ENCODE measurements at places on chromosomes 5 and 9.

GRCh38 chr5:58891086-58891970, 308.5 kb downstream of the RAB3C start:
- no peak for DNase-seq

DNA sequence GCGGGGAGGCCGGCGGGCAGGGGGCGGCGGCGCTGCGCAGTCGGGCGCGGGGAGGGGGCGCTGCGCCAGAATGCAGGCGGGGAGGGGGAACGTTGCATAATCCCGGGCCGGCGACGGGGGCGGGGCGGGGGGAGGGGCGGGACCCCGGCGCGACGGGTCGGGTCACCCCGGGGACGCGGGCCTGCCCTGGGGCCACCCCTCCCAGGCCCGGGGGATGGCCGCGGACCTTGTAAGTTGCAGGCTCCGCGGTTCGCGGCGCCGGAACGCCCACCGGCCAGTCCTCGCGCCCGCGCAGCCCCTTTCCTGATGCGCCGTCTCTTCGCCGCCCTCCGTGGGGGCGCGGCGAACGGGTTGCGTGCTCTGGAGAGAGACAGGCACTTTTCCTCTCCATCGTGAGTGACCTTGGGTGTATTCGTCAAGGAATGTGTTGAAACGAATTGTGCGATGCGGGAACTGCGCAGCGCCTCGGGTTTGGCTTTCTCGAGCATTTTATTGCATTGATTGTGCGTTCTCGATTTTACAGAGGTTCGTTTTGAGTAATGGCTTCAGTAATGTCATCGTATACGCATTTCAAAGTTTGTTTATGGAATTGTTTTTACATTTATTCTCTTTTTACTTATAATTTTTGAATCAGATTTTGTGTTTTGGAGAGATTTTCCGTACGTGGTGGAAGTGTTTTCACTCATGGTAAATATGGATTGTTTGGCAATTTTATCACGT, 802 bp downstream of the SPIN1 start:
- peak; percentile 74 for DNase-seq

- DNase-seq: no peak
These were observed 125.0 kb upstream of the SLC12A2 start for GRCh38 chr5:127958421-127959011.

DNA sequence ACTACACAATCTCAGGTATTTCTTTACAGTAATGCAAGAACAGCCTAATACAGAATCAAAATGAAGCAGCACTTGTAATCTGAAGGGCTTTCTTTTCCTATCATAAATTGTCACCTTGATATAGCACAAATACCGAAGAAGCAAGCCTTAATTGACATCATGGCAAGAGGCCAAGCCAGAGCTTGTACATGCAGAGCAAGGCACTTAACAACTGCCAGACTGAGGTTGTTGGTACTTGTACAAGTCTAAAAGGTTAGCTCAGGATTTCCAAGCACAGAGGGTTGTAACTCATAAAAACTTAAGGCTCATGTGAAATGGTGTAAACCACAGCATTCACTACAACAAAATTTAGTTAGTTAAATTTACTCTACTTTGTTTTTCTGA, 158.8 kb upstream of the SPEF2 start:
- DNase-seq: no peak

DNA sequence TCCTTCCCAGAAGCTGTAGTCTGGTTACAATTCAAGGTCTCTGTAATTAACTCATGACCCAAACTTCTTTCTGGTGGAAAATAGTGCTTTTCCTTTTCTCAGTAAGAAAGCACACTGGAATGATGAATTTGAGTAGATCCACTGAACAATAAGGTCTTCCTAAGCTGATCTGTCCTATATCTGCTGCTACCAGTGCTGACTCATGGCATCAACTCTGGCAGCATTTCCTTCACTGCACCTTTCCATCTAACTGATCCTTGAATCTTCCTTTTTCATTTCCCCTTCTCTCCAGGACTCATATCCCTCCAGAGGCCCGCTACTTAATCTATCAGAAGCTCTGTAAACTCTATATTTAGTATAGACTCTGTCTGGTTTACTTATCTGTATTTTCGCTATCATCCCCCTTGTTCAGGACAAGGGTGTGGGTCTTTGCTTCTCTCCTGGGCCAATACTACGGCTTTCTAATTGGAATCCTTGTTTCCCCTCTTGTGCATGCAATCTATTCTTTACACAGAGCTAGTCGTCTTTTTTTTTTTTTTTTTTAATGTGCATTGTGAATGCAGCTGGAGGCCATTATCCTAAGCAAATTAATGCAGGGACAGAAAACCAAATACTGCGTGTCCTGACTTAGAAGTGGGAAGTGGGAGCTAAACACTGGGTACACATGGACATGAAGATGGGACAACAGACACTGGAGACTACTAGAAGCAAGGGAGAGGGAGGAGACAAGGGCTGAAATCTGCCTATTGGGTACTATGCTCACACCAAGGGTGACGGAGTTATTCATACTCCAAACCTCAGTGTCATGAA, 192.2 kb upstream of the RPS23 start:
- DNase-seq: no peak

GRCh38 chr5:180739271-180739670, 587 bp downstream of the OR2Y1 start:
- no peak for DNase-seq

GRCh38 chr9:37944266-37944650, 40.3 kb upstream of the SLC25A51 start:
- no peak for DNase-seq

GRCh38 chr5:55146080-55146479, 13.9 kb upstream of the GPX8 start:
- DNase-seq: no peak

- no peak for DNase-seq
These were observed 50.2 kb upstream of the RNF38 start for GRCh38 chr9:36450110-36450732.

DNA sequence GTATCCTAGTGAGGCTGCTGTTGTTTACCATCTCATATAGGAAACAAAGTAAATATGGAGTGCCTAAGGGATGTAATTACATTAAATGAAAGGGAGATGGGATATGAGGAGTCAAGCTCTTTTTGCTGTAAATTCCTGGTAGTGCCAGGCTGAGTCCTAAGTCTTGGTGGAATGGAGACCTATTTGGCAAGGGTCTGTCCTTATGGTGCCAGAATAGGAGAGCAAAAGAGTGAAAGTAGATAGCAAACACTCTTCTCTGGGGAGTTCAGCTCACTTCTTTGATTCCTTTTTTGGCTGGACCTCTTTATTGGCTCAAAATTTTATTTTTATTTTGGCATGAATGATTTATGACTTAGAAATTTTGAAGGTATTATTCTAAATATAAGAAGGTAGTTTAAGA, 380.8 kb downstream of the TMEM232 start:
- no peak for DNase-seq

GRCh38 chr5:59656351-59657254, 236.9 kb downstream of the PDE4D start:
- no peak for DNase-seq

GRCh38 chr5:55966284-55966683, 28.5 kb downstream of the IL6ST start:
- no peak for DNase-seq

DNA sequence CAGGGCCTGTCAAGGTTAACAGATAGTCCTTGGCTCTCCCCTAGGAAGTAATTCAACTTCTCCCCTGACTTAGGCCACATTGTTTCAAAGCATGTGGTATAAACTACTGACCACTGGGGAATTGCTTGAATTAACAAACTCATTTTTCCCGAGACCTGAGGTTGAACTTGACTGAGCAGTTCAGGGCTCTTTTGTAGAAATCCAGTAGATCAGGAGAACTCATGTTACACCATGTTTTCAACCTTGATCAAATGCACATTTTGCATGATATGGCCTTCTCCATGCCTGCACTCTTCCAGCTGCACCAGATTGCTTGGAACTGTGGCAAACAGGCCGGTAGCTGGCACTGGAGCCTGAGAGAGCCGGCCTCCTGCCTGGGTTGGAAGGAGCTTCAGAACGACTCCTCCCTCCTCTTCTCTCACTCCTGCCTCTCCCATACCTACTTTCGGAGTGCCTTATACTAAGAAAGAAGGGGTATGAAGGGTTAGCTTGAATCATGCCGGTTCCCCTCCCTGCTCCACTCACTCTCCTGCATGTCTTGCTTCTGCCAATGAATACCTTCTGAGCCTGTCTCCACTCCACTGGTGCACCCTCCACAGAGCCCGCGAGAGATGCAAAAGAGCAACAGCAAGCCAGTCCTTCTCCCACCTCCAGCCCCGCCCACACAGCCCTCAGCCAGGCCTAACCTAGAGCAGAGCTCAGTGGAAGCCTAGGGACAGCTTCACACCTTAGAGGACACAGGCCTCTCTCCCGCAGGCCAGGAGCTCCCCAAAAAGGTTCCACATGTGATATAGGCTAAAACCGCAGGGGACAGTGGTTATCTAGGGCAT, 159.4 kb downstream of the MACROH2A1 start:
- no peak for DNase-seq

DNA sequence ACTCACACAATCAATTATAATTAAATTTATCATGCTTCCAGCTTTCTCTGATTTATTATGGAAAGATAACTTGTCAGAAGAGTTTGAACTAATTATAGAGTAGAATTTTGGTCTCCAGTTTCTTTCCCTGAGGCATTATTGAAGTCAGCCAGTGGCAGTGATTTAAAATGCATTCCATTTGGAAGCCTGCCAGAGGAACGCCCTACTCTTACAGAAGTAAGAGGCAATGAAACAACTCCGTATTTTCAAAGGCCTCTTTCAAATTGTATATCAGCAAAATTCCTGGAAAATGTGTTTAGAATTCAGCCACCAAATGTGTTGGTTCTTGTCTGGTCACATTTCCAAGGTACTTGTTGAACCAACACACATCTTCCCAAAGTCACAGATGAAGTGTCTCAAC, 640.9 kb downstream of the SEMA5A start:
- no peak for DNase-seq

- DNase-seq: no peak
These were observed 37.9 kb downstream of the ADRB2 start for GRCh38 chr5:148864113-148864841.

GRCh38 chr5:103013933-103014552, 105.9 kb downstream of the GIN1 start:
- DNase-seq: no peak

DNA sequence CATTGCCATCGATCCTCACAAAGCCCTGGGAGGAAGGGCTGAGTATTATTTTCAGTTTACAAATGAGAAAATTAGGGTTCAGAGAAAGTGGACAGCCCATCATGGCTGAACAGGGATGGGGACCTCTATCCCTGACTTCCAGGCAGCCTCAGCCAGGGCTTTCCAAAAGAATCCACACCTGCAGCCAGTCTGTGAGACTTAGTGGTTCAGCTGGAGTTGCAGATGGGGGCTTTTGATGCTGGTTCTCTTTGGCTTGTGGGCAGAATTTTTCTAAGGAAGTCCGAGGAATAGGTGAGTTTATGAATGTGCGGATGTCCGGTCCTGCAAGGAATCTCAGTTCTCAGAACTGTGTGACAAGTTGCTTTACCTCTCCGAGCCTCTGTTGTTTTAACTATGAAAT, 138.1 kb downstream of the RGS3 start:
- DNase-seq: no peak

DNA sequence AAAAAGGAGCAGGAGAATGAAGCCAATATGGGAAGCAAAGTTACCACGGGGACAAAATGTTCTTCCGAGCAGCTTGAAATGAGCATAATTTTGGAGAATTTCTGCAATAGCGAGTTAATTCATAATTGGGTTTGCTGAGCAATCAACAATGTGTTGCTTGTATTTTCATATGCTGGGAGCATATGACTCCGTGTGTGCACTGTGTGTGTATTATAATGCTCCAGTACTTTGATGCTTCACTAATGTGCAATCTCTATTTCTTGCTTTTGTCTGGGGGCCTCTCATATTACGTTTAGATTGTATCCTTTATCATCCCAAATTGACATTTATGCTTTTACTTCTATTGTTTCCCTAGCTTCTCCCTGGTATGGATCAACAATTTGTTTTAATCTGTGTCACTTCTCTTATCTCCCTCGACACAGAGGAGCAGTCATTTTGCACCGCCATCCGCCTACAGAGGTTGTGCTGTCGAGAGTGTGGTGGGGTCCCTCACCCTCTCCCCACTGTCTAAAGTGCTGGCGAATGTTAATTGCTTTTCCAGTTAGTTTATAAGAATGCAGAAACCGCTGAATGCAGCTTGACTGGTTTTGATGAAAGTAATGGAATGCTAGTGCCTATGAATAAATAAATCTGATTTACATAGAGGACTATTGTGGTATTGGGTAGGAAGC, 372.5 kb upstream of the WWC1 start:
- DNase-seq: no peak

- no peak for DNase-seq
These were observed at the start of gene LMX1B for GRCh38 chr9:126613651-126614050. TSS of gene LMX1B (plus strand) at chr9:126613928. CDS start at chr9:126614450, 522 bp downstream.

DNA sequence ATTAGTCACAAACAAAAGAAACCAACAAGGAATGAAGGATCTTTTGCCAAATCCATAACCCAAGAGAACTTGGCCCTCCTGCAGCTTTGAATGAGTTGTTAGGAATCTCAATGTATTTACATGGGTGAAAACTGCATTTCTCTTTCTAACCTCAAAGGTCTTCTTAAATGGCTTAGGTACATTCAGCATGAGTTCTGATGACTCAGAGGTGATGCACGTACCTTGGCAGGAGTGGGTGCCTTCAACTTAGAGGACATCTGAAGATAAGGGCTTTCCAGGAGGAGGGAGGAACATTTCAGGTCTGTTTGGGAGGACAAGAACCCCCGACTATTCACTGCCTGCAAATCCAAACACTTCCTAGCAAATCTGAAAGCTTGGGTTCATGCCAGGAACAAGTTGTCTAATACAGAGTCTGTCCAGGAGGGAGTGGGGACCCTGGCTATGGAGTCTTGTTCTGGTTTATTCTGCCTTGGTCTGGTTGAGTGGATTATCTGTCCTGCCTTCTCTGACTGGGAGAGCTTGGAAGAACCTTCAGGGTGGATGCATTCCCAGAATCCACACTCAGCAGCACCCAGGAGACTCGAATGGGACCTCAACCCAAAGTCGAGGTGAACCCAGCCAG, 65.7 kb downstream of the IRX2 start:
- no peak for DNase-seq

DNA sequence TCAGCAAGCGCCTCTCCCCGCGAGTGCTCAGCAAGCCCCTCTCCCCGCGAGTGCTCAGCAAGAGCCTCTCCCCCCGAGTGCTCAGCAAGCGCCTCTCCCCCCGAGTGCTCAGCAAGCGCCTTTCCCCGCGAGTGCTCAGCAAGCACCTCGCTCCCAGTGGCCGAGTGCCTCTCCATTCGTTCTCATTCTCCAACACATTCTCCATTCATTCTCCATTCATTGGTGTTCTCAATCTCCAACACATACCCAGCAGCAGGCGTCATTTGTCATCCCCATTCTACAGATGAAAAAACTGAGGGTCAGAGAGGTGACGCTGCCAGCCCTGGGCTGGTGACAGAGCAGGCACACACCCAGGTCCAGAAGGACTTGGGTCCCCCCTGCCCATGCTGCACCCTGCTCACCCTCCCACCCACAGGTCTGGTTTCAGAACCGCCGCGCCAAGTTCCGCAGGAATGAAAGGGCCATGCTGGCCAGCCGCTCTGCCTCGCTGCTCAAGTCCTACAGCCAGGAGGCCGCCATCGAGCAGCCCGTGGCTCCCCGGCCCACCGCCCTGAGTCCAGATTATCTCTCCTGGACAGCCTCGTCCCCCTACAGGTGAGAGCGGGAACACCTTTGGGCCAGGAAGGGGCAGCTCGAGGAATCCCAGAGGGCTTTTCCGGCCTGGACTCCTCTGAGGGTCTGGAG, 32.5 kb downstream of the PTGES start:
- no peak for DNase-seq

All from GM06990 (cell line).